ENCODE measurements at places on chromosomes 16 and 17.

DNA sequence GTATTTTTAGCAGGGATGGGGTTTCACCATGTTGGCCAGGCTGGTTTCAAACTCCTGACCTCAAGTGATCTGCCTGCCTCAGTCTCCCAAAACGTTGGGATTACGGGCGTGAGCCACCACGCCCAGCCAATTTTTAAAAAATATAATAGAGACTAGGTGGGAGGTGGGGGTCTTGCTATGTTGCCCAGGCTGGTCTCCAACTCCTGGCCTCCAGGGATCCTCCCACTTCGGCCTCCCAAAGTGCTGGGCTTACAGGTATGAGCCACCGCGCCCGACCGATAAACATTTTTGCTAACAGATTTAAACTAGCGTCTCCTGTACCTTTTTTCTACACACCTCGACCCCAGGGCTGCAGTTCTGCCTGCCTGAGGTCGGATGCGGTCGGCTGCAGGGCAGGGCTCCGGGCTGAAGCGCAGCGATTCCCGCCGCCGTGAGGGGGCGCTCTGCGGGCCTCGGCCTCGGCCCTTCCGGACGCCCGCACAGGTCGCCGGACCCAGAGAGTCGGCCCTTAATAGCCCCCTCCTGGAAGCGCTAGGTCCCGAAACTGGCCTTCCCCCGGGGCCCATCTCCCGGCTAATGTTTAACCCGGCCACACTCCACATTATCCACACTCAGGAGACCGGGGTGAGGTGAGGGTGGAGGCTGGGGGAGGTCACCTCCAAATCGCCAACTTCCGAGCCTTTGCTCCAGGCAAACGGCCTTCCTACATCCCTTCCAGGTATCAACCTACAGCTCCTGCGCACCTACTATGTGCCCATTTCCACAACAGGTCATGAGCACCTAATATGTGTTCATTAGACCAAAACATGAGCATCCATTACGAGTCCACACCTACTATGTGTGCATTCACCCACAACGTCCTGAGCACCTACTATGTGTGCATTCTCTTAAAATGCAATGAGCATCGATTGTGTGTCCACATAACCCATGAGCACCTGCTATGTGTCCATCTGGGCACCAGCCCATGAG lies 2.0 kb upstream of the GLIS2 start:
- no peak for DNase-seq

GRCh38 chr17:9529033-9529700 lies 46.5 kb downstream of the STX8 start:
- DNase-seq, result no peak

DNA sequence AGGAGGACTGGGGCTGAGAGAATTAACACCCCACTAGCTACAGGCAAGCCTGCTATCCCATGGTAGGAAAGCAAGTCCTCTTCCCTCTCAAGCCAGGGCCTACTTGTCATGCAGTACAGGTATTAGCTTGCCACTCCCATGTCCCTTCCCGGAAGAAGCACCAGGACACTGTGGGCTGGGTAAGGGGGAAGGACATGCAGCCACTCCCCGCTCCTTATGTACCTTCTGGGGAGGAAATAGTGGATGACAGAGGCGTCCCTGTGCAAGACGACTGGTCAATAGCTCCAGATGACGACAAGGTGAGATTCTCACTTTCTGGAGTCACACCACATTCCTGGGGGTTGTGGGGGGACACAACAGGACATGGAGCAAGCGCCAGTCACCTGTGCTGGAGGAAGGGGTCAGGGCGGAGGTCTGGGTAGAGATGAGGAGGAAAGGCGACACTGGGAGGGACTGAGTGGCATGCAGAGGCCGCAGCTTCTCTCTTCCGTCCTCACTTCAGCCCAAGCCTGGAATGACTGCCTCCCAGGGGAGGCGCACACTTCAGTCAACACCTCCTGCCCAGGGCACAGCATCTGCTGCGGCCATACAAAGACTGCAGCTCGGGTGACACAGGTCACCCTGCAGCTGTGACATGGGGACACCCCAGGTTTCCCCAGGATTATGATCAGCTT lies 15.1 kb upstream of the FOXJ1 start:
- no peak for DNase-seq

GRCh38 chr17:11996722-11997146 lies 541 bp downstream of the ZNF18 start:
- DNase-seq, result peak; percentile 63

DNA sequence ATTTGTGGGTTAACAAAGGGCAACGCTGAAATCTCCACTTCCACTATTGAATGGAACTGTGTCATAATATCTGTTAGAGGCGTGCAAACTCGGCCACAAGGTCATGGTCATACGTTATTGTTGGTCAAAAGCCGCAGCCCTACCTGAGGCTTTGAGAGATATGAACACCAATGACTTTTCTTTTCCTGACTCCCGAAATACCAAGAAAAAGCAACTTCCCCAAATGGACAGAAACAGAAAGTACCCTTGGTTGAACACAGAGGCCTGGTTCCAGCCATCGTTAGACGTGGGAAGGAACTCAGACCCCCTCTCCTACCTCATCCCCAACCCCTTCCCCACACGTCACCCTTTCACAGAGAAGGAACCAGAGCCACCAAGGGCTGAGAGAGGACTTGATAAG lies 1.4 kb upstream of the PIK3R5 start:
- no peak for DNase-seq

DNA sequence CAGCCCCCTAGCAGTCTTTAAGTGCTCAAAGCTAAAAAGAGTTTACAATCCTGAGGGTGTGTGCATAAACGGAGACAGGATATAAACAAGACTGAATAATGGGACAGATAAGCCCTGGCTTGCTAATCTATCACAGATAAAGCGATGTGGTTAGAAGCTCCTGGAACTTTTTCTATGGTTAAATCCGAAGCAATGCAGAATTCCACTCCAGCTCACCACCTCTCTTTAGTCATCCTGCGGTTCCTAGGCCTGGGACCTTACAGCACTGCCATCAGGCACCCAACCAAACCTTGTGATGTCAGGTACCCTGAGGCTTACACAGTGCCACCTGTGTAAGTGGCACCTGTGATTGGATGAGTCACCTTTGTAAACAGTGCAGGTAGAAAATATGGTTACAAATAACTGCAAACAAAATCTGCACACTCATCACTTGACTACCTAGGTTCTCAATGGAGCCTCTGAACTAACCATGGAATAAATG lies 31.5 kb upstream of the B4GALNT2 start:
- DNase-seq, result no peak

DNA sequence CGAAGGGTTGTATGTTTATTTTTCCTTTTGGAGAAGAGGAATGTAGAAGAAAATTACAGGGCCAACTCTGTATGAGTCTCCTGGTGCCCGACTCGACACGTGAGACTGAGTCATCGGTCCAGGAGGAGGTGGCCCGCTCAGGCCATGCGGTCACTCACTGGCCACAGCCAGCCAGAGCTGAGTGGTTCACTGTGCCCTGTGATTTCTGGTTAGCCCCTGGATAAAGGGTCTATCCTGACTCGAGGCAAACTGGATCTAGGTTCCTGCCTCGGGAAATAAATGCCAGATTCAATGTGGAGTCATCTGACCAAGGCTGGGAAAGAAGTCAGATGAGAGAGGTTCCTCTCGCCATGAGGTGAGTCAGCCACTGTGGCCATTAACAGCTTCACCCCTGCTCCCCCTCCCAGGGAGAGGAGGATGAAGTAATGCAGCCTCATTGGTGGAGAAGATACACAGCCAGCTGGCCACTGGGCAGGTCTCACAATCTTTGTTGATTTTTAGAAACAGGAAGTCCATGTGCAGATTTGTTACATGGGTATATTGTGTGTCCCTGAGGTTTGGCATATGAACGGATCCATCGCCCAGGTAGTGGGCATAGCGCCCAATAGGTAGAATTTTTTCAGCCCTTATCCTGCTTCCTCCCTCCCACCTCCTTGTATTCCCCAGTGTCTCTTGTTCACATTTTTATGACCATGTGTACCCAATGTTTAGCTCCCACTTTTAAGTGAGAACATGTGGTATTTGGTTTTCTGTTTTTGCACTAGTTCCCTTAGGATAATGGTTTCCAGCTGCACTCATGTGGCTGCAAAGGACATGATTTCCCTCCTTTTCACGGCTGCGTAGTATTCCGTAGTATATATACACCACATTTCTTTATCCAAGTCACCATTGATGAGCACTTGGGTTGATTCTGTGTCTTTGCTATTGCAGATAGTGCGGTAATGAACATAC lies 21.7 kb upstream of the USP36 start:
- DNase-seq, result no peak

- no peak for DNase-seq
Measured at GRCh38 chr16:13634959-13635358, 285.0 kb upstream of the ERCC4 start.

DNA sequence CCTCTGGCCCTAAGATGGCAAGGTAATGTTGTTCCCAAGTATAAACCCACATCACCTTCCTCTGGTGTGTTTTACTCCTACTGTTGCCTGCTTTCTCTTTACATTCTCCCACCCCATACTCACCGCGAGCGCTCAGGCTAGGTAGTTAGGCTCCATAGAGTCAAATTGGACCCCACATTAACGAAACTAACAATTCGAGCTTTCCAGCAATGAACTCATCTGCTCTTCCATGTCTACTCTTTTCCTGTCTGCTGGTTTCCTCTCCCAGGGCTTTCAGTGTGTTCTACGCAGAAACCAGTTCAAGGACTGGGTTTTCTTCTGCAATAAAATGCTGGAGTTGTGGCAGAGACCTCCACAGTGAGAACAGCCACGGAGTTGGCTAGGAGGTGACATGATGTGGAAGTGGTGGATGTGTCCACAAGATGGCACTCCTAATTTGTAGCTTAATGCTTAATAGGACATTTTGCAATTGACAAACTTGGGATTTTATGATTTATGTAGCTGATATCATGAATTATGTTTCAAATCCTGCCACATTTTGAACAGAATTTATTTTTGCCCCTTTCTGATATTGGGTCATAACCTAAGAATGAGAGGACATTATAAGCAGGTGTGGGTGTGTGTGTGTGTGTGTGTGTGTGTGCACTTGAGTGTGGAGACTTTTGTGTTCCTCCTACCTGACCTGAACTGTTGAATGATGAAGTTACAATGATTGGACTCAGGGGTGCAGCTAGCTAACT lies 2.2 kb upstream of the UQCRC2 start:
- DNase-seq, result peak; percentile 12

GRCh38 chr17:48478224-48479013 lies 48.4 kb upstream of the SKAP1 start:
- DNase-seq, result no peak

GRCh38 chr16:66900721-66901441 lies 17.8 kb downstream of the CDH16 start:
- no peak for DNase-seq

- DNase-seq, result no peak
Measured at GRCh38 chr17:47757386-47757785, 24.4 kb downstream of the TBX21 start.

DNA sequence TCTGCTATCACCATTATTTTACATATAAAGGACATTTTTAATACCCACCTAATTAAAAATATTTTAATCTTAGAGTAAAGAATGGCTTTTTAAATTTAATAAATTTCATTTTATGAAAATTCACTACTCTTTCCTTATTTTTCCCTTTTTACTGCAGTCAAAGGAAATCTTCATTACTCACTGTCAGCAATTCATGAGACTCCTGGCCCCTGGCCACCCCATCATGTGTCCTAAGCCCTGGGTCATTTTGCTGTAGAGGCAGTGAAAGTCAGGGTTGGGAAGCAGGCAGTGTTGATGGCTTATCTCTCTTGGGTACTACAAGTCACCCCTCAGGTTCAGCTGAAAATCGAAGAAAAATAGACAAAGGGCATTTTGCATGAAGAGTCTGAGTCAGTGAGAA lies 468.6 kb upstream of the CCL2 start:
- DNase-seq, result no peak

- DNase-seq, result no peak
Measured at GRCh38 chr17:19398301-19399181, 11.6 kb upstream of the MFAP4 start.

DNA sequence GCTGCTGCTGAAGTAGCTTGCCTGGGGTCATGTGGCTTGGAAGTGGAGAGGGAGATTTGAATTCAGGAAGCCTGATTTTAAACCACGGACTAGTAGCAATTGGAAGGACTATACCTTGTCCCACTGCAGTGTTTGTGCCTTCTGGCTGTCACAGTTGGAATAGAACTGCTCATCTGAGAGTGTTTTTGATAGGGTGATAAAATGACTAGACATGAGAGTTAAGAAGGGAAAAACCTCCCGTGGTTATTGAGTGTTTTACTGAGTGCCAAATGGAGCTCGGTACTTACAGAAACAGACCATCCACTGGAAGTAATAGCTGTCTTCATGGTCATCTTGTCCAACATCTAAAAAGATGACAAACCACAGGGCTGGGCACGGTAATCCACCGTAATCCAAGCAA lies 70.4 kb downstream of the MSI2 start:
- DNase-seq, result no peak

GRCh38 chr16:5385811-5386210 lies 288.2 kb upstream of the EEF2KMT start:
- DNase-seq, result no peak

DNA sequence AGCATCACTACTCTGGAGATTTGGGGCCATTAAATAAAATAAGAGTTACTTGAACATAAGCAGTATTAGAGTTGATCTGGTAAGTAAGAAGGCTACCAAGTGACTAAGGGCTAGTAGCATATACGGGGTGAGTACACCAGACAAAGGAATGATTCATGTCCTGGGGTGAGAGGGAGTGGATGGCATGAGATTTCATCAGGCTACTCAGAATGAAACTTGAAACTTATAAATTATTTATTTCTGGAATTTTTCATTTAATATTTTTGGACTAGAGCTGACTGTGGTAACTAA lies 2.3 kb downstream of the SLFN5 start:
- DNase-seq, result no peak

DNA sequence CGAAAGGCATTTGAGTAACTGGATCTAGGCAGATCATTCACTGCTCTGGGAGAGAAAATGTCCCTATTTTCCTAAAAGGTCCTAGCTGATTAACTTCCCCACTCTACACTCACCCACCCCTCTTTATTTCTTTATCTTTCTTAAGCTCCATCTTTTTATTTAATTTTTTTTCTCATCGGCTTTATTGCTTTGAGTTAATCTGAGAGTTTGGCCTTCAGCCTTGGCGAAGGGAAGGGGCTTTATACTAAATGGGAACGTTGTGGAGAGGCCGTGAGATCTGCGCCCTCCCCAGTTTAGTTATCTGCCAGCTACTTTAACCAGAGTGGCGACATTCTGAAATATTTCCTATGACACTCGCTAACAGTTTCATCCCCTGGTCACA lies 882 bp upstream of the TOX3 start:
- DNase-seq, result peak; percentile 33

- DNase-seq, result no peak
Measured at GRCh38 chr17:57453841-57454425, 197.6 kb downstream of the MSI2 start.

GRCh38 chr16:23394141-23394831 lies 58.7 kb downstream of the COG7 start:
- DNase-seq, result no peak

- DNase-seq, result no peak
Measured at GRCh38 chr16:81612351-81613163, 166.5 kb upstream of the PLCG2 start.

GRCh38 chr16:68289621-68290329 lies 21.0 kb downstream of the SLC7A6OS start:
- DNase-seq, result no peak

- no peak for DNase-seq
Measured at GRCh38 chr16:30353438-30354129, 1.5 kb downstream of the CD2BP2 start.

- no peak for DNase-seq
Measured at GRCh38 chr16:71264299-71264698, 24.9 kb downstream of the CMTR2 start.

GRCh38 chr16:69768666-69769065 lies 6.5 kb downstream of the WWP2 start:
- no peak for DNase-seq
